Activated CD8-positive, alpha-beta memory T cell treated with anti-CD3 and anti-CD28 coated beads, Interleukin-2, amount 10 ng/mL, durations not matched to agents 7 days and 5 days (primary cell): ENCODE measurements at places on chromosomes 5 and 9. TPM values are rescaled to one million over a fixed set of nuclear protein-coding genes. Genes with fewer than 3 reads are reported as not detected.

Gene IFNB1
- total RNA-seq, result 1.1 TPM

Gene GFI1B
- not detected for total RNA-seq

- no peaks in the 10 kb centered on the region for H3K36me3 ChIP-seq
- no peak overlapping the region for H3K4me3 ChIP-seq
- no peak overlapping the region for H3K27ac ChIP-seq
- no peaks in the 10 kb centered on the region for H3K27me3 ChIP-seq
- no peaks in the 10 kb centered on the region for H3K4me1 ChIP-seq
Measured at GRCh38 chr5:66197764-66198405, 53.8 kb downstream of the SREK1 start.

DNA sequence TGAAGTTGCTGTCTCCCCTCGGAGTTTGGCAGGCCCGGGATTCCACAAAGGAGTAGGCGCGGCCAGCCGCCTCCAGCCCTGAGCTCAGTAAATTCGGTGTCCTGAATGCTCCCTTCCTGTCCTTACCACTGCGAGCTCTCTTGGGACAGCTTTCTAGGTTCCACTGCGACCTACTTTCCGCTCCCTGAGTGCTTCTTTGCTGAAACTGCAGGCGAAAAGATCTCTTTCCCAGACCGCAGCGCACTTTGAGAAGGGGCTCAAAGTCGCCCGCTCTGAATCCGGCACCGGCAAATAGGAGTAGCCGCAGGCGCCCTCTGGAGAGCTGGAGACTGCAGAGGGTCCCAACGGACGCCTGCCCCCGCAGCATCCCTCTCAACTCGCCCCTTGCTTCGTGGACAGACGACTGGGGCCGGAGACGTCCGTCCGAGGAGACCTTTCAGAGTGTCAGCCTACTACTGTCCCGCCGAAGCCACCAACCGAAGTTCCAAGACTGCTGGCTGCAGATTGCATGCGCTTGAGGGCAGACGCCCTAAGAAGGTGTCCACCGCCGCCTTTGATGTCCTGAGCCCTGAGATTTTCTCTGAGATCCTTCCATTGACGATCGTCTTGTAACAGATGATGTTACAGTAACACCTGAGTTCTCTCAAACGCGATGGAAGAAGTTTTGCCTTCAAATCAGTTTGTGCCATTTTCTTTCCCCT, 96.0 kb downstream of the ANXA2R start:
- DNase-seq, result no peak
- H3K4me3 ChIP-seq, result no peak overlapping the region
- H3K27ac ChIP-seq, result no peak overlapping the region
- H3K27me3 ChIP-seq, result peaks cover 2% of the 10 kb centered on the region

Gene FOXD4
- total RNA-seq, result 0.49 TPM

Gene LEAP2
- 6.0 TPM for total RNA-seq

DNA sequence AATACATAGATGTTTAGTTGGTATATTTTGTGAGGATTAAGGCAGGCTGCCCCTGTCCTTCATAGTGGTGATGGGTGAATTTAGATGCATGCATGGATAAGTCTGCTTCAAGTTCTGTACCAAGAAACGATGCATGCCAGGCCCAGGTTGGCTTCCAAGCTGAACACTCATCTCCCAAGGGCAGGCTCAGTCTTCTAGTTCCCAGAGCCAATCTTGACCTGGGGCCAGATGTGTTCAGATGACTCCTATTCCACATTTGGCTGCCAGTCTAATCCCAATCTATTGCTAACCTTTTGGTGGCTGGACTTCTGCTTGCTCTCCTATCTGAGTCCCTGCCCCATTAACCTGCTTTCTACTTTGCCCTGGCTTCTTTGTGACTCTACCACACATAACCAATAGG, 18.5 kb upstream of the SNAPC3 start:
- no peaks in the 10 kb centered on the region for H3K27me3 ChIP-seq
- H3K36me3 ChIP-seq, result peaks cover 1% of the 10 kb centered on the region
- no peak for DNase-seq
- H3K4me1 ChIP-seq, result no peaks in the 10 kb centered on the region
- no peak overlapping the region for H3K4me3 ChIP-seq

Gene DMRT3
- not detected for total RNA-seq

Gene CDH9
- not detected for total RNA-seq

DNA sequence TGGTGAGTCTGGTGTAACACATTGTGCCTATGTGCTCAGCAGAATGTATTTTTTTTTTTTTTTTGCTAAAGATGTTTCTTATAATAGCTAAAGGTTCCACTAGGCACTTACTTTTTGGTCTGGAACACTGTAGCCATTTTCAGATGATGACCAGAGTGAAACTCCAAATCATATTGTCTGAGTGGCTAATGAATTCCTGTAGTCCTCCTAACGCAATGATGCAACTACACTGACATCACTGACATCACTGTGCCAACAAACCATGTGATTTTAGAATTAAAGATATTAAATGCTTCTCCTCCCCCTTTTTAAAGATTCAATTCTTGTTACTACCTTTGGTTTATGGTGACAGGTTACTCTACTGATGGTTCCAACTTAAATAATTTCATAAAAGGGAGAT, 28.8 kb downstream of the JAKMIP2 start:
- H3K4me3 ChIP-seq, result no peak overlapping the region
- no peaks in the 10 kb centered on the region for H3K27me3 ChIP-seq
- DNase-seq, result no peak
- no peak overlapping the region for H3K27ac ChIP-seq

- no peak overlapping the region for H3K4me3 ChIP-seq
- H3K4me1 ChIP-seq, result no peaks in the 10 kb centered on the region
- no peaks in the 10 kb centered on the region for H3K36me3 ChIP-seq
- DNase-seq, result no peak
Measured at GRCh38 chr9:98427491-98427890, 172.0 kb upstream of the TBC1D2 start.

DNA sequence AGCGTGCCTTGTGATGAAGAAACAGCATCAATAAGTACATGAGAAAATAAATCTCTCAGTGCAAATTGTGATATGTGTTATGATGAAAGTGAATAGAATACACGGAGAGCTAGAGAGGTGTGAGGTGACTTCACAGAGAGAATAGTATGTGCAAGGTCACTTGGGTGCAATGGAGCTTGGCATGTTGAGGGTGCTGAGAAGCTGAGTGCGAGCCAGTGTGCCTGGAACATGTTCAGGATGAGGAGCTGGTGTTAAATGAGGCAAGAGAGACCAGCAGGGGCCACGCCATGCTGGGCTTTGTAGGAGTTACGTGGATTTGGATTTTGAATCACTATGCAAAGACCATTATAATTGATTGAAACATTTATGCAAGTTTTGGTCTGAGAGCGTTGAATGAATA, 12.8 kb upstream of the RPS23 start:
- no peaks in the 10 kb centered on the region for H3K27me3 ChIP-seq
- no peak for DNase-seq
- H3K27ac ChIP-seq, result no peak overlapping the region
- H3K4me3 ChIP-seq, result no peak overlapping the region
- peaks cover 2% of the 10 kb centered on the region for H3K4me1 ChIP-seq
- H3K36me3 ChIP-seq, result no peaks in the 10 kb centered on the region
